ENCODE measurements at places on chromosomes 4 and X.

- DNase-seq = no peak
Observed at GRCh38 chr4:111268769-111269414, 646.0 kb upstream of the PITX2 start.

GRCh38 chr4:180253419-180253818, 1989.8 kb upstream of the TENM3 start:
- no peak for DNase-seq

- no peak for DNase-seq
Observed at GRCh38 chr4:23153076-23153475, 460.3 kb downstream of the GBA3 start.

- DNase-seq = no peak
Observed at GRCh38 chr4:25750874-25751273, 95.2 kb downstream of the SLC34A2 start.

DNA sequence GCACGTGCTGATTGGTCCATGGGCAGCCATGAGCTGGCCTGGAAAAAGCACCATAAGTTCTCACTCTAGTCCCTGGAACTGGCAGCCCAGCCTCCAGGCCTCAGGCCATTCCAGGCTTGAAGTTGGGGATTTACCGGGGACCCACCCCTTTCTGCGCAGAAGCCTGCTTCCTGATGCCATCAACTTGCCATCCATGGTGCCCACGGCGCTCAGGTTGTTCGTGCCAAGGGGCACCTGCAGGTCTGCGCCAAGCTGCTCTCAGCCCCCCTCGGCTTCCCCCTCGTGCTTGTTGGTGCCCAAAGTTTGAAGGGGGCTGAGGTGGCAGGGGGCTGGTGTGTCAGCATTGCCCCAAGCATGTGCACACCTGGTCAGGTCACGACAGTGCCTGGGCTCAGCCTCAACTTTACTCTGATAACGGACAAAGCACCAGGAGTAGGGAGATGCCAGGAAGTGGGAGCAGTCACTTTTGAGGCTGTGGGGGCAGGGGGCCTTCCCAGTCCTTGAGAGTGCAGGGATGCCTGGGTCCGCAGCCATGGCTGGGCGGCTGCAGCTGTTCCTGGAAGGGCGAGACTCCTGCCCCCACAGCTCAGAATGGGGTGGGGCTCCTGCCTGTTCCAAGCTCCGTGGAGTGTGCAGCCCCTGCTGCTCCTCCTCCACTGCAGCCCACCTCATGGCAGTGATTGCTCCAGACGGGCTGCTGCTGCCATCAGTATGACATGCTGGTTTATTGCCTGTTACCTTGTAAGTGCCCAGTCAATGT, 24.9 kb downstream of the DCUN1D4 start:
- DNase-seq = no peak

DNA sequence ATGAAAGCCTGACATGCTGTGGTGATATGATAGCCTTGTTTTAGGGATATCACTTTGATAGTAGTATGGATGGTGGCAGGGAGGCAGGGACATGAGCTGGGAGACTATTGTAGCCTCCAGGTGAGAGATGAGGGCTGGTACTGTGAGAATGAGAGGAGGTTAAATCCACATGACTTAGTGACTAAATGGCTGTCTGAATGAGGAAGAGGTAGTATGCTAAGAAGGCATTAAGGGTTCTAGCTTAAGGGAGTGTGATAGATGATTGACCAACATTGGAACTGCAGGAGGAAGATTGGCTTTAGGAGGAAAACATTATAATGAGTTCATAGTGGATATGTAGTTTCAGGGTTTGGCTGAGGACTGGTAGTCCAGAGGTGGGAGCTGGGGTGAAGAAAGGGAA, 195.0 kb upstream of the ANK2 start:
- no peak for DNase-seq

DNA sequence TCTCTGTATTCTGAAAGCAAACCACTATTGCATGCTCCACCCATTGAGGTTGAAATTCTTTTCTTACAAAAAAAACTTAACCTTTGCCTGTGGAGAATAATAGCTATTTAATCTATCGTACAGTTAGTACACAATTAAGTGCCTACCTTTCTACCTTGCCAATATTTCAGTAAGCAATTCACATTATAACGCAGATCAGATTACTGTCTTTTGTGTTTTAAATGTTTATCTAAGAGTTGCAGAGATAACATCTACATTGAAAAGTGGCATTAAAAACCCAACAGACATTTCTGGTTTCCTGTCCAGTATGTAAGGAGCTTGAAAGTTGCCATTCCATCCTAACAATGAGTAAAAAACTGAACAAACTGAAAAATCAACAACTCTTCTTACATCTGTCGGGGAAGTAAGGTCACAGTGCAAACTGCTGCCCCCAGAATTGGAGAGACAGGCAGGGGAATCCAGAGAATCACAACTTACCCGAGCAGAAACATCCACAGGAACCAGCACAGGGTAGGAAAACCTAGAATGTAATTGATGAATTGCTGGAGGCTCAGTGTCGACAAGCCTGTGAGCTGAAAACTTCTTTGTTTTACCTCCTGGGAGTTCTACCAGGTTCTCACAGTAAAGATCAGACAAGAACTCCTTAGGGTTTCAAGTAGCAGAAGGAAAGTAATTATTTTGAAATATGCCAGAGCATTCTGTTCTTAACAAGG, 27.3 kb upstream of the ACSL4 start:
- DNase-seq = no peak

GRCh38 chr4:56276547-56276946, 110.7 kb downstream of the AASDH start:
- no peak for DNase-seq

DNA sequence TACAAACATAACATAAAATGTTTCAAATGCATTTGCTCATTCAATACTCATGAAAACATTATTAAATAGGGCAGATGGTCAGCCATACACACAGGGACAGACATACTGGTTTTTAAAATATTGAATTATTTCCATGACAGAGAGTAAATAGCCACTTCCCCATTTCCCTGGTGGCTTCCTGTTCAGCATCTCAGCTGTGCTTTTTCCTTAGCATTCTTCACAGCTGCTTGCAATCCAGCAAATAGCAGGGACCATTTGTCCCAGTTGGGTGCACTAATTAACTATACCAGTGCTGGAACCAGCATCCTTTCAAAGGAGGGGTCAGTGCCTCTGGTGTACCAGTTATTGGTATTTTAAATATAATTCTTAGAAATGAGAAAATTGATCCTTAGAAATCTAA, 964.7 kb downstream of the RAB28 start:
- no peak for DNase-seq

GRCh38 chrX:44099366-44099765, 126.2 kb upstream of the NDP start:
- DNase-seq = no peak

GRCh38 chrX:19875050-19875431, 12.4 kb downstream of the SH3KBP1 start:
- DNase-seq = no peak

DNA sequence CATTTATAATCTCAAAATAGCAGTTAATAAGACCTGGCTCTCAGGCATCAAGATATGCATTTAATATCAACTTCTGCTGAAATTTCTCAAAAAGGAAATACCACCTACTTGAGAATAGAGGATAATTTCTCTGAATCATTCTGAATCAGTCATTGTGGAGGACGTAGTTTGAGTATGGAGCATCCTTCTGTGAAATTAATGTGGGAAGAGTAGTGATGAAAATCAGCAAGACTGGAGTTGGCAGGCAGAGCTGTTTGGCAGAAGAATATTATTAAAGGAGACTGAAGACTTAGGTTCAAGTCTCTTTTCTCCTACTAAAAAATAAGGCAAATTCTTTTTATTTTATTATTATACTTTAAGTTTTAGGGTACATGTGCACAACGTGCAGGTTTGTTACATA, 325.6 kb upstream of the ATOH1 start:
- no peak for DNase-seq
